ENCODE measurements at places on chromosomes 6 and 20.

GRCh38 chr6:134621858-134622257 is 303.9 kb upstream of the SGK1 start:
- no peak for DNase-seq

- no peak for DNase-seq
Measured at GRCh38 chr20:59164686-59165391, 1.2 kb downstream of the ZNF831 start.

GRCh38 chr6:25250878-25251277 is 28.3 kb upstream of the CARMIL1 start:
- no peak for DNase-seq

GRCh38 chr6:134980846-134981245 is 30.9 kb upstream of the ALDH8A1 start:
- no peak for DNase-seq

GRCh38 chr6:89542866-89543265 is 95.7 kb downstream of the LYRM2 start:
- DNase-seq, result no peak

DNA sequence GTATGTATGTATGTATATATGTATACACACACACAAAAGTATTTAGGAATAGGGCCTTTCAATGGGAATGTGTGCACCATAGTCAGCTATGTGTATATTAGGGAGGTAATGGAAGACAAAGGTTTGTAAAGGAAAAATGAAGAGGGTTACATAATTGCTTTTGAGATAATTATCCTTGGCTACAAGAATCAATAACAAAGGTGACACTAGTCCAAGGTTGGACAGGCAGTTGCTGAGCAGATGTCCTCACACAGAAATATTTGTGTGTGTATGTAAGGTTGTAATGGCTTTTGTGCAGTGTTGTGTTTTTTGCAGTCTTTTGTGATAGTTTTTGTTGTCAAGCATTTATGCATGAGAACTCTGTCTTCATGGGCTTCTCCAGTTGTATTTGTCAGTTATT is 157.9 kb upstream of the MARCKS start:
- no peak for DNase-seq

DNA sequence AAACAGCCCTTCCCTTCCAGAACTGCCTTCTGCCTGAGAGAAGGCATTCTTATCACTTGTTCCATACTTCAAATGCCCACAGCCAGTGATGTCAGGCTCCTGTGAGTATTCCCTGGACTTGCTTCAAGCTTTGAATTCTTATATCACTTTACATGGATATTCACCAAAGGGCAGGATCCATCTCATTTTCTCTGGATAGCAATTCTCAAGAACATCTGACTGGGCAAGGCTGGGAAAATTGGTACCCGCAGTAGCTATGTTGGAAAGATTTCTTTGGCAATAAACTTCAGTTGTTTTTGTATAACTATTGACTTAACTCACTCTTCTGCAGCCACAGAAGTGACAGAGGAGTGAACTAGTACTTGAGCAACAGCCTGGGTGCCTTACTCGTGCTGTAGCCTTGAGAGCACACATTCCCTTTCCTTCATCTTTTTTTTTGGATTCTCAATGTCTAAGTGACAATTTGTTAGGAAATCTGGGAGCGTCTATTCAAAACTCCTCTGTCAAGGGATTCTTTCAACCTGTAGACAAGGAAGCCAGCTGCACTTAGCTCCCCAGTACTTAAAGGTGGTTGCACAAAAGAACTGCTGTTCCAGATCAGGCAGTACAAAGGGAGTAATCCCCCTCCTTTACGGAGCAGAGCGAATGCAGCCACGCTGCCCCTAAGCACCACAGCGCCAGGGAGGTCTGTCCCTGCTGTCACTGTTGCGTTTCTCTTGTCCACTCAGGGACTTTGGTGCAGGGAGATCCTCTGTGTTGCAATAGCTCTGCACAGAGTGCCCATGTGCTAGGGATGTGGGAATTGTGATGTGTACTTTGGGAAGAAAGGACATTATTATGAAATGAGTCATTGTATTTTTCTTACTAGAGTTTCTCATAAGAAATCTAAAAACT is 69.6 kb downstream of the JAG1 start:
- no peak for DNase-seq

- no peak for DNase-seq
Measured at GRCh38 chr20:57849121-57849520, 139.3 kb upstream of the PMEPA1 start.

DNA sequence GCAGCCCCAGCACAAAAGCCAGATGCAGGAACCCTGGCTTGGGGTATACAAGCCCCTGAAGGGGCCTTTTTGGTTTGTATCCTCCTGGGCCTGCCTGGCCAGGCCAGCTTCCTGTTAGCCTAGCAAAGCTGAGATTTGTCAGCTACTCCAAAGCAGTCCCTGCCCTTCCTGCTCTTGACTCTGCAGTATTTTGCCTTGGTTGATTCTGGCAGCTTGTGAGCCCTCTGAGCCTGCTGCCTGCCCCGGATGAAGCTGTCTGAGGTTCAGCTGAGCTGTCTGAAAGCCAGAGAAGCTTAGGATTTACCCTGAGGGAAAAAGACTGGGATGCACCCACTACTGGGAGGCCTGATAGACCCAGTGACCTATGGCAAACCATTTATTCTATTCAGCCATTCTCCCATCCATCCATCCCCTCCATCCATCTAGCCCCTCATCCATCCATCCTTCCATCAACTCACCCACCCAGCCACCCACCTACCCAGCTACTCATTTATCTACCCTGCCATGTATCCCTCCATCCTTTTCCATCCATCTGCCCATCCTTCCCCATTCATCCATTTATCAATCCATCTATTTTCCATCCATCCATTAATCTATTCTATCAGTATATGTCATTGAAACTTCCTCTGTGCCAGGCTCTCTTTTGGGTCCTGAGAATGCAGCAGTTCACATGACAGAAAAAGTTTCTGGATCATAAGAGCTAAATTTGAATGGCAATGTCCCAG is 307.5 kb downstream of the DHX35 start:
- no peak for DNase-seq

GRCh38 chr6:25816252-25816651 is 15.6 kb downstream of the SLC17A1 start:
- no peak for DNase-seq

GRCh38 chr20:51758978-51759544 is 9.1 kb downstream of the ATP9A start:
- DNase-seq, result no peak

- no peak for DNase-seq
Measured at GRCh38 chr20:38201356-38201755, 36.3 kb upstream of the TGM2 start.

- no peak for DNase-seq
Measured at GRCh38 chr6:5504078-5504477, 242.8 kb downstream of the FARS2 start.

GRCh38 chr6:36984581-36985416 is 1.2 kb downstream of the MTCH1 start:
- DNase-seq, result no peak

GRCh38 chr6:36907781-36908180 is 22.0 kb downstream of the C6orf89 start:
- no peak for DNase-seq

DNA sequence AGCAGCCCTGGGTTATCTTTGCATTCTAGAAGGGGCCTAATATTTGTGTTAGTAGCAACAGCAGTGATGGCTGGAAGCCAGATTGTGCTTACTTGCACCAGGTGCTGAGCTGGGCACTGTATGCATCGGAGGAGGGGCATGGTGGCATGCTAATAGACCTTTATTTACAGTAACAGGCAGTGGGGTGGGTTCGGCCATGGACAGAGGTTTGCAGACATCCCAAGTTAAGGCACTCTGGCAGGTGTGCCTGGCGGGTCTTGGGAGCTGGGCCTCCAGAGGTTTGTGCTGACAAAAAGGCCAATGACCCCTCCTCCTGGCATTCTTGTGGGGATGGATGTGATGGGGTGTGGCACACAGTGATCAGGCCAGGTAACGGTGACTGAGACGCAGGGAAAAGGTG is 39.0 kb upstream of the CD93 start:
- no peak for DNase-seq

GRCh38 chr20:37919389-37920040 is 16.6 kb downstream of the VSTM2L start:
- DNase-seq, result no peak

Measured in stimulated activated CD8-positive, alpha-beta memory T cell treated with anti-CD3 and anti-CD28 coated beads, Interleukin-15, amount 100 ng/mL, for 24 hours (primary cell).